ENCODE measurements at places on chromosomes 5 and 9.

DNA sequence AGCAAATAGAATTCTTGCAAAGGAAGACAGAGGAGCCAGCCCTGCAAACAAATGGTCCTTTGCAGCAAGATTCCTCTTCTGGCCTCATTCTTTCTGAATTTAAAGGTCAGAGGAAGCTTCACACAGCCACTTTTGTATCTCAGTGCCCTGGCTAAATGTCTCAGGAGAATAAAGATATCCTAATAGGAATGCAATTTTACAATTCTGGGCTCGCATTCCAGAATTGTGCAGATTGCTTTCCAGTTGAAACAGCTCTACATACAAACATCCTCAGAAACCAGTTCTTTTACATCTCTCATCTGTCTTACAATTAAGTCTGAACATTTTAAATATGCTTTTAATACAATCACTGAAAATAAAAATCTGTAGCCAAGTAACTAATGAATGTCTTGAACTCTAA is 14.6 kb upstream of the ACOT12 start:
- no peak for DNase-seq

- DNase-seq: no peak
Measured at GRCh38 chr5:1464096-1464446, 18.8 kb upstream of the SLC6A3 start.

DNA sequence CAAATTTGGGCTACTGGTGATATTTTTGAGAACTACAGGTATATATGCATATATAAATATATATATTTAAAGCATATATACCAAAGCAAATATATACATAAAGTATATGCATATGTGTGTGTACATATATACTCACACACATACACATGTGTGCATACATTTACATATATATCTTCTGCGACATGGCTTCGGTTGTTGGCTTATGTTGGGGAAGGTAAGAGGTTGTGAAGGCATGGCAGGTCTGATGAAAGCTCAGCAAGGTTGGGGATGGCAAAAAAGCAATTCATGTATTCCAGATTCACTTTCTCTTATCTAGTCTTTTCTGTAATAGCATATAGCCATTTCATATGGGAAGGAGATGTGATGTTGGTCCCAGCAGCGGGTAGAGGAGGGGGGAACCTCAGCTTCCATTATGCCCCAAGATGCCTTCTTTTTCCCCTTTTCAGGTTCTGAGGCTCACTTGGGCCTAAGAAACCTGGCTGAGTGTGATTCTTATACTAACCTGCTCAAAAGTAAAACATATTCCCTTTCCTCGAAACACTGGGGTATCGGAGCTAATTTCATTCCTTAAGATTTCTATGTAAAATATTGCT is 201.7 kb downstream of the MEF2C start:
- DNase-seq: no peak

GRCh38 chr5:173781432-173781815 is 106.7 kb upstream of the CPEB4 start:
- DNase-seq: no peak

DNA sequence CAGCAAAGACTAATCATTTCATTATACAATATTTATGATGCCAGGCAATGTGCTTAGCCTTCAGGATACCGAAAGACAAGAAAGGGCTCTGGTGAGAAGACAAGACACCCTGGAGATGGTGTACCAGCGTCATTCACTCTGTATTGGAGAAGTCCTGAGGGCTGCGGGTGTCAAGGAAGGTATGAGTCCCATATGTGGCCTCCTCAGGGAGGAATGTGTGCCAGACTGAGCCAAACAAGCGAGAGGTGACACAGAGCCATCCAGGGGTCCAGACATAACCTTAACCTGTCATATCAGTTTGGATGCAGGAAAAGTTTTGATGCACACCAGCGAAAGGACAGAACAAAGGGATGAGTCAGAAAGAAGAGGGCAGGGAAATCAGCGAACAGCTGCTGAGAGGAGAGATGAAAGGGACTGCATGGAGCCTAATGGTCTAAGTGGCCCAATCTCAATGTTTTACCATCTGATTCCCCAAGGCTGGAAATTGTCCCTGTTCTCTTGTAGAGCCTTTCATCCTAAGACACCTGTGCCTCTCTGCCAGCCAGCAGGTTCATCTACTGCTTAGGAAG is 38.9 kb downstream of the ADRA1B start:
- no peak for DNase-seq

Data from stimulated activated CD8-positive, alpha-beta memory T cell treated with anti-CD3 and anti-CD28 coated beads, Interleukin-4, amount 100 ng/mL, for 4 hours (primary cell).